ENCODE measurements at places on chromosomes 12 and 14.

DNA sequence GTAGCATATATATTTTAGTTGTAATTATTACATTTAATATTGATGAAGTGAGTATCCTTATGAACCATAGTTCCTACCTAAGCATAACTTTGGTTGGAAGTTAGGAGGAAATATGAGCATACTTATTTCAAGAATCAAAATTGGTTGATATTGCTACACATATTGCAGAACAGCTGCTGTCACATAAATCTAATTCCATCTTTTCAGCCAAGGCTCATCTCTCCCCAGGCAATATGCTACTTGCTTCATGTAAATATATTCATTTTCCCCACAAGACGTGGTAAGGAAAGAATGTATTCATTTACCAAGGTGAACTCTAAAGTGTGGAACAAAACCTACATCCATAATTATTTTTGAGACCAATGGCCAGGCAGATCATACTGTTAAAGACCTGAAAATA, 62.5 kb upstream of the HIF1A start:
- no peak for DNase-seq

GRCh38 chr12:18747895-18748294, 10.0 kb downstream of the CAPZA3 start:
- no peak for DNase-seq

- DNase-seq: no peak
These were observed 38.2 kb upstream of the ZNF641 start for GRCh38 chr12:48388938-48389337.

DNA sequence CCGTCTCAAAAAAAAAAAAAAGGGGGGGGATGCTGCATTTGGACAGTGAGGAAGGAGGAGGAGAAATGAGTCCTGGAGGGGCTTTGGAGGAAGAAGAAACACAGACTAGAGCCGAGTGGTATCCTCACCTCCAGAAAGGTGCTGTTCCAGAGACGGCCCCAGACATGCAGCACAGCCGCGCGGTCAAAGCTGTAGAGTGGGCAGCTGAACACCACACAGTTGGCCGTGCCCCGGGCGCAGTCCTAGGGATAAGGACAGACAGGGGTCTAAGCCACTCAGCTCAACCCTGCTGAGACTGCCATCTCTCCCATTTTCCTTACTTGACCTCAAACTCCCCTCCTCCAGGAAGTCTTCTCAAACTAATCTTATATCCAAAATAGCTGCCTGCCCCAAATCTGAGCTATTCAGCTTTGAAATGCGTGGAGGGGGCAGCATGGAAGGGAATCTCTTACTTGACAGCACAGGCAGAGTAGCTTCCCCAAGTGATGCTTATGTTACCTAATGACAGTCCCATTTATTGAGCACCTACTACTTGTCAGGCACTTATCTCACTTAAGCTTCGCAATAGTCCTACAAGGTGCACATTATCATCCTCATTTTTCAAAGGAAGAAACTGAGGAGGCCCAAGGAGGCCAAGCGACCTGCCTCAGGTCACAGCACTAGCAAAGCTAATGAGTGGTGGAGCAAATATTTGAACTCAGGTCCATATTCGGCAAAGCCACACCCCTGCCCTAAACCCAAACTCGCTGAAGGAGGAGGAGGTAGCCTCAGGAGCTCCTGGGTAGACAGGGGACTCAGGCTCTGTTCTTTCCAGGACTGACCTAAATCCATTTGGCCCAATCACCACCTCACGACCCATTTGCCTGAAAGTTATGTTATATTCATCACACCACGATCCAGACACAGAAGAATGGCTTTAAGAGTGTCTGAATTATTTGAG, 18.7 kb downstream of the ITGA7 start:
- no peak for DNase-seq

GRCh38 chr12:51905471-51906429, 1.6 kb upstream of the ACVRL1 start:
- no peak for DNase-seq

GRCh38 chr12:115444346-115444745, 760.4 kb upstream of the TBX3 start:
- DNase-seq: no peak

- DNase-seq: no peak
These were observed 110.4 kb downstream of the ESRRB start for GRCh38 chr14:76486251-76486743.

- DNase-seq: peak; percentile 54
These were observed 2.0 kb downstream of the EEA1 start for GRCh38 chr12:92927055-92927435.

DNA sequence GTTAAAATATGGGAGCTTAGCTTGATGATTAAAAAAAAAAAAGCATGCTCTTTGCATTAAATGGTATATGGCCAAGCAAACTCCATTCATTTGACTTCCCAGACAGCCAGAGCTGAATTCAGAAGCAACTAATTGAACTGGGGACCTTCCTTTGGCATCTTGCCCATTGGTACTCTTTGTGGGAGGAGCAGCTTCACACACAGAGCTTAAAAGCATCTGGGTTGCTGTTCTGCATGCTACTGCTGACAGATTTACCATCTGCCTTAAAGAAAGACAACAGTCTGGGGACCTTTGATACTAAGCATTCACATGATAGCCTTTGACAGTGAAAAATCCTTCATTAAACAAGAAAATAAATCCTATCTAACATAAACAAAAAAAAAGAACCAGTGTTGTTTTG, 977.9 kb downstream of the TMTC2 start:
- DNase-seq: no peak

DNA sequence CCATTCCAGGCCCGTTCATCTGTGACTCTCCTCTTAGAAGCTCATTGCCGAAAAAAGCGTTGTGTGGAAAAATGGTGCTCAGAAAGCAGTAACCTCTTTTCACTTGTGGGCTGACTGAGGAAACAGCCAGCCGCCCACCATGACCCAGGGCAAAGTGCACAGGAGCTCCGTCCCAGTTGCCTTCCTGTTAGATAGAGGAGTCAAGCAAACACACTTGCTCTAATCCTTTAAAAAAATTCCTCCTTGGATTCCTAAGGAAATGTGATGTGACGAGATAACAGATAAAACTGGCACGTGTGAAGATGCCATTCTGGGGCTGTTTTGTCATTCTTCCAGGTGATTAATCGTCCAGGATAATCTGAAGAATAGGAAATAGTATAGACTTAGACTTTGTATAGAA, 396.8 kb upstream of the DDHD1 start:
- DNase-seq: no peak

DNA sequence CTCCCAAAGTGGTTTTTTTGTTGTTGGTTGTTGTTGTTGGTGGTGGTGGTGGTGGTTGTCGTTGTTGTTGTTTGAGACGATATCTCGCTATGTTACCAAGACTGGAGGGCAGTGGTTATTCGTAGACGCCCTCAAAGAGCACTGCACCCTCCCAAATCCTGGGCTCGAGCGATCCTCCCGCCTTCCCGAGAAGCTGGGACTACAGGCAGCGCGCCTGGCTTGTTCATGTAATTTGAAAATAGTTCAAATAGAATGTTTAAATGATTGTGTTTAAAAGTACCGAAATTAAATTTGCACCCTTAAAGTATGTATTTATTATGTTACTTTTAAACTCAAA, 439 bp upstream of the ANAPC5 start:
- DNase-seq: no peak

GRCh38 chr12:127127897-127128296, 1139.1 kb upstream of the TMEM132C start:
- DNase-seq: no peak

DNA sequence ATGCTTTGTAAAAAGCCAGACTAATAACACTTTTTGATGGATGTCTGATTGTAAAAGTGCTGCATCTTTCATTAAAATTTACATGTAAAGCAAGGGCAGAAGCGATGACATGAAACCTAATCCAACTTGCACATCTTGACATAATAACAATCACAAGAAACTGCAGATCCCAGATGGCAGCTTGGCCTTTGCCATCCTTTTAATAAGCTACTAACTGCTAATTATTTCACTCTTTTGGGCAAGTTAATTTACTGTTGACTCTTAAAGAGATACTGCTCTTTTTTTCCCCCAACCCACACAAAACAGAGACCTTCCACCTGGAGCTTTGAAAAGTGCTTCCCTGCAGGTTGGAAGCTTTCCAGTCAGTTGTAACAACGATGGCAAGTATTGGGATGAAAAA, 137.5 kb downstream of the NRXN3 start:
- no peak for DNase-seq

DNA sequence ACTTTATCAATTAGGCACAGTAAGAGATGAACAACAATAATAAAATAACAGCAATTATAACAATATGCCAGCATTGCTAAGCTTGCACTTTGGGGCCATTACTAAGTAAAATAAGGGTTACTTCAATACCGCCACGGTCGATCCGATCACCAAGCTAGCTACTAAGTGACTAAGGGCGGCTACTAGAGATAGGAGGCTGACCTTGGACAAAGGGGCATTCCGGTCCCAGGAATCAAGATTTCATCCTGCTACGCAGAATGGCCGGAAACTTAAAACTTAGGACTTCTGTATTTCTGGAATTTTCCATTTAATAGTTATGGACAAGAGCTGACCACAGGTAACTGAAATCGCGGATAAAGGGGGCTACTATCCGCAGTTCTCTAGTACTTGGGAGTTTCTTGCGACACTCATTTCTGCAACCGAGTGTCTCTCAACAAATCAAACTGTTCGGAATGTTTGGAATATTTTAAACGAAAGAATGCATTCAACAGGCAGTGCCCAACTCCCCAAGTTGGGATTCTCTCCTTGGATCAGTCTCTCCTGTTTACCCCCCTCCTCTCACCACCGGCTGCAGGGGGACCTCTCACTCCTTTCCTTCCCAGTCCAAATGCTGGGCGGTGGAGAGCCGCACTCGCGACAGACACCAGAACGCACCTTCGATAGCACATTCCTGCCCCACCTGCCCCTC, 650 bp downstream of the HEBP1 start:
- DNase-seq: no peak

DNA sequence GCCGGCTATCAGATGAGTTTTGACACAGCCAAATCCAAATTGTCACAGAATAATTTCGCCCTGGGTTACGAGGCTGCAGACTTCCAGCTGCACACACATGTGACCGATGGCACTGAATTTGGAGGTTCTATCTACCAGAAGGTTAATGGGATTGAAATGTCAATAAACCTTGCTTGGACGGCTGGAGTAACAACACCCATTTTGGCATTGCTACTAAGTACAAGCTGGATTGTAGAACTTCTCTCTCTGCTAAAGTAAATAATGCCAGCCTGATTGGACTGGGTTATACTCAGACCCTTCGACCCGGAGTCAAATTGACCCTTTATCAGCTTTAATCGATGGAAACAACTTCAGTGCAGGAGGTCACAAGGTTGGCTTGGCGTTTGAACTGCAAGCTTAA, 100.2 kb upstream of the EVL start:
- DNase-seq: no peak

DNA sequence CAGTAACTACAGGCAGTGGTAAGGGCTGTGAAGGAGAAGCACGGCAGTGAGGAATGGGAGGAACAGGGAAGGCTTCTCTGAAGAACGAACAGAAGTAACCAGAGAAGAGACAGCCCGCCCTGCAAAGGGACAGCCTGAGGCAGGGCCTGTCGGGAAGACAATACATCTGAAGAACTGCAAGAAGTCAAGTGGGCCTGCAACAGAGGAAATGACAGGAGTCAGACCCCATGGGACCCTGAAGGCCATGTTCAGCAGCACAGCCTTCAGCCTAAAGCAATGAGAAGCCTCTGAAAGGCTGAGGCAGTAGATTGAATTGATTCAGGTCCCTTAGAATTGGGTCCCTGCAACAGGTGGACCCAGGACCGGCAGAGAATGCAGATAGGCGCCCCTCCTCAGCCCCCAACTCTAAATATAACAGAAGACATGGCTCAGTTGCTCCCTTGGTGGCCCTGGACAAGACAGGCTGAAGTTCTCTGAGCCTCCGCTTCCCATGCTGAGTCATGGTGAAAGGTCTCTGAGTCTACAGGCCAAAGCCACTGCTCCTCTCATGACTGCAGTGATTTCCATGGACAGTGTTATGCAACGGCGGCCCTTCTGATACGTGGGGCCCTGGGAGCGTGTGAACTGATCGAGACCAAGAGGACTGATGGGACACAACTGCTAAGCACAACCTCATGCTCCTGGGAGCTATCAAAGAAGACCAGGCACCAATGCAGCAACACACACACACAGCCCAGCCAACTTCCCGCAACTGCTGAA, 10.8 kb upstream of the ACTR6 start:
- no peak for DNase-seq

- DNase-seq: no peak
These were observed 1.5 kb upstream of the CCDC63 start for GRCh38 chr12:110845339-110845682.

- no peak for DNase-seq
These were observed 115.0 kb downstream of the EMP1 start for GRCh38 chr12:13311551-13311950.

GRCh38 chr12:30796891-30797371, 42.2 kb upstream of the CAPRIN2 start:
- DNase-seq: no peak

DNA sequence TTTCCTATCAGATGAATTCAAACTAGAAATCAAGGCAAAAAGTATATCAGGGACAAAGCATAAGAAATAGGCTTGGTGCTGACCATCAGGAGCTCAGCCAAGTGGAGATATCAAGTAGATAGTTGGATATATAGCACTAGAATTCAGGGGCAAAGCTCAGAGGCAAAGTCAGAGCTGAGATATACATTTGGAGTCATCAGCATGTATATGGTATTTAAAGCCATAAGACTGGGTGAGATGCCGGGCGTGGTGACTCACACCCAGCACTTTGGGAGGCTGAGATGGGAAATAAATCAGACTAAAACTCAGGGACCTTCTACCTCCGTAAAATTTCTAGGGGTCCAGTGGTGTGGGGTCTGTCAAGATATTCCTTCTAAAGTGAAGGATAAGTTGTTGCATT, 38.9 kb upstream of the LIMA1 start:
- DNase-seq: no peak

DNA sequence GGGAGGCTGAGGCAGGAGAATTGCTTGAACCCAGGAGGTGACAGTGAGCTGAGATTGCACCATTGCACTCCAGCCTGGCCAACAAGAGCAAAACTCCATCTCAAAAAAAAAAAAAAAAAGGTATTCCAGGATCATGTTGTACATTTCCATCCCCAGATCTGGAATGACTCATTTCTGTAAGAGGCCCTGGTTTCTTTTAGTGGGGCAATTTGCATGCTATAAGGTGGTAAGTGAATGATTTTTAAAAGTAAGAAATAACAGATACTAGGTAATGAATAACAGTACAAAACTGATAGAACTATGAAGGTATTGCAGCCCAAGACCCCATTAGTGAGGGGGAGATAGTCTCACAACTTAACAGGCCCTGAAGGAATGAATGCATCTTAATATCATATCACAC, 17.7 kb upstream of the ADCK1 start:
- DNase-seq: no peak

GRCh38 chr14:101738703-101739320, 22.7 kb upstream of the PPP2R5C start:
- DNase-seq: no peak

DNA sequence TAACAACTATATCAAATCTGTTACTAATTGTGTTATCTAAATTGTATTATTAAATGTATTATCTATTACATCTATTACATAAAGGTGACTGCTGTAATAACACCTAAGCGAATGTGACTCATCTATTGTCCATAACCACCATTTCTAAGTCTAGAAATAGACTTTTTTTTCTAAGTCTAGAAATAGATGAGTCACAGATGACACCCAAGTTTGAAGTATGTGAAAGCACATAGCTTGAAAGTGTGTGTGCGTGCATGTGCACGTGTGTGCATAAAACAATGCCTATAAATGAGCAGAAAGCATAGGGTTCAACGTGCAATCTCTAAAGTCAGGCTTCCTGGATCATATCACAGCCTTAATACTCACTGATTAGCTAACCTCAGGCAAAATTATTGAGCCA, 451.3 kb upstream of the USP15 start:
- no peak for DNase-seq
